ENCODE measurements at places on chromosomes 3 and 15.

GRCh38 chr15:20361091-20361490, 180.5 kb downstream of the GOLGA6L6 start:
- no peak for ATAC-seq

DNA sequence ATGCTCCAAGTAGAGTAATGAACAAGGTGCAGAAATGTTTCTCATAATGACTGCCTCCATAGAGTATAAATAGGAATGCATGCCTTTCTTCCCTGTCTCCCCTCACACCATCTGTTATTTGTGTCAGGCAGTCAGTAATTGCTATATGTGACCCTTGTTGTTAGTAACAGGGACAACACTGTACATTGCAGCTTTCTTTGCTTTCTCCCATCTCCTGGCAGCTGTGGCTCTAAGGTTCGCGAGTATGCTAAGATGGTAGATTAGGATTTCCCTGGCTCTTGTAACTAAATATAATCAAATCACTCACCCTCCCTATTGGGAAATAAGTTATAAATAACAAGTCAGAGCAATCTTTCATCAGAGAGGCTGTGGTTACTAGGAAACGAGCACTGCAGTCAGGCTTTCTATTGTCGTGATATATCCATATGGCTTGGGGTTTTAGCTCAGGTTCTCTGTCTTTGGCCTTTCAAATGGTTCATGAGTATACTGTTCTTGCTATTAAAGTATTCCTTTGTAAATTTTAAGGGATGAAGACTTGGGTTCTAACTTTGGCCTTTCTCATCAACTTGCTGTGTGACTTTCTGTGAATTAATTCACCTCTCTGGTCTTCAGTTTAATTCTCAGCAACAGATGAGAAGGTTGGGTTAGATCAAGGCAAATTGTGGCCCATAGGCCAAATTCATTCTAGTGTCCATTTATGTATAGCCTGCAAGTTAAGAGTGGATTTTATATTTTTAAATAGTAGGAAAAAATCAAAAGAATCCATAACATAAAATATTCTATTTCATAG, 8.1 kb upstream of the MINDY4B start:
- no peak for ATAC-seq

GRCh38 chr3:55107187-55107586, 179.3 kb upstream of the LRTM1 start:
- no peak for ATAC-seq

DNA sequence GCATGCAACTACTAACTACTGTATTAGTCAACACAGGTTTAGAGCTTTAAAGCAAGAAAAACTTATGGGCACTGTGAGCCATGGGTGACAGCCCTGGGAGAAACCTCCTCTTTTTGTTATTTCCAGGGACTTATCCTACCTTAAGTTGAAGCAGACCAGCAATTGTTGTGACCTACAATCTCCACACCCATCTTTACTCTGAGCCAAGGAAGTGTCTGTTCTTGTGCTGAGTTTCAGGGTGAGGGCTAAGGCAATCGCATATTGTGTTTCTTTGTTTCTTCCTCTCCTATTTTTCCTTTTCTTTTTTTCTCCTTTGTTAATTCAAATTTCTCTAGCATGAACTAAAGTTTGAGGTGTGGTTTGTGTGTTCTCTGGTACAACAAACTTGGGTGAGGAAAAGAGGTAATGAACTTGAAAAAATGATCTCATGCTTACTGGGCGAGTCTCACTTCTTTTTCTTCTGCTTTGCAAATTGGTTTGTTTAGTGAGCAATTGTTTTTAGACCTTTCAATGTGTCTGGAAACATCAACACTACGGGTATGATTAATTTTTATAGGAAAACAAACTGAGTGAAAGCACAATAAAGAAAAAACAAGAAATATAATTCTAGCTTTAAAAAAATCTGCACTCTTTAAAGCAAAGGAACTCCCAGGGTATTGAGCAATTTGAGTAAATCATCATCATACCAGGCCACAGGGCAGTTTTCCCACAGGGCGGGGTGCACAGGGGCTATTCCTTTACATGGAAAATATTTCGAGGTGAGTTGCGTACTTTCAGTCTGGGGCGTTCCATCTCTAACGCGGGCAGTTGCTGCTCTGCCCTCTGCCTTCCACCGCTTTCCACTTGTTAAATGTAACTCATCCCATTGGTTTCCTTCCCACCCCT, 2.7 kb downstream of the UPK1B start:
- peak; percentile 86 for ATAC-seq

DNA sequence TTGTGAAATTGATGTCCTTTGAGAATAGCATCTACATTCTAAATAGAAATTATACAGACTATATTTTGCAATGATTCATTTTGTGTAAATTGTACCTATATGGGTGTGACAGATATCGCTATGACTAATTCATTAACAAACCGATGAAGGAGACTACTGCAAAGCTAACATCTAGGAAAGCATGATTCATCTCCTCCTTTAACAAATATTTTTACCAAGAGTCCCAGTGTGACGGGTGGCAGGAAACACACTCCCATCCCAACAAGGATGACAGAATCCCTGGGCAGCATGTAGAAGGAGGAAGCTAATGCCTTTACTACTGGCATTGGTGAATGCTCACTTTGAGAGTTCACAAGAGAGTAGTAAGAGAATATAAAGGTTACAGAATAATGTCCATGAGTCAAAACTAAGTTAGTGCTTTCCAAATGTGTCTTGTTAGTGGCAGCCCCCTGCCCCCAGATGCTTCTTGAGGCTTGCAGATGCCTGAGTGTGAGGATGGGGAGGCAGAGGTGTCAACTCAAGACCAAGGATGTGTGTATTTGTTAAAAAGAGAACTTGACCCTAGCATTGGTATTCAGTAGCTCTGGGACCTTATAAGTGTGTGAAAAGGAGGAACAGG, 180.6 kb downstream of the FMN1 start:
- ATAC-seq, result peak; percentile 98

DNA sequence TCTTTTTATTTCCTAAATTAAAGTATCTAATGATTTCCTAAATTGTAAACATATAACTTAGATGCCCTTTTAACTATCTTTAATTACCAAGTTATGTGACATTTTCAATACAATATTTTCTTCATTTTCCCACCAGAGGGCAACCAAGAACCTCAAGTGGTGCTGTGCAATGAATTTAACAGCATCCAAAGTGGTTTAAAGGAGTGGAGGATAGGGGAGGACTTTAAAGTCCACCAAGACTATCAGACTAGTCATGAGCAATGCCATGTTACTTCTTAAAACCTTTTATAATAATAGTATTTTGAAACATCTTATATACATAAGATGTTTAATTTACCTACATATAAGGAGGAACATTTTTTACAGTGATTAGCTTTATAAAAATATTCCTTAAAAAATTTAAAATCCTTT, 74.4 kb downstream of the DLG1 start:
- ATAC-seq, result peak; percentile 54

DNA sequence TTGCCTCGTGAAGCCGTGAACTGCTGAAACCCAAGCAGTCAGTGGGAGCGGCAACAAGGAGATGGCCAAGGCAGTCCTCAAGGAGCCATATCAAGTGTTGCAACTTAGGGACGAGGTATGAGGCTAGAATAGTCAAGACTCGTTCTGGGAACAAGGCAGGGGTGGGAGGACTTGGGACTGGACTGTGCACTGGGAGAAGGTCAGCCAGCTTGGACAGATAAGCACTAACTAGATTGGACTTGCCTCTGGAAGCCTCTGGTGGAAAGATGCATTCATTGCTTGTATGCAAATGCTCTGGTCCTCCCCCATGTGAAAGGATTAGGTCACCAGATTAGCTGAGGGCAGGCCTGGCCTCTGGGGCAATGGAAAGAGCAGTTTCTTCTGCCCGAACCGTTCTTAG, 123.3 kb upstream of the CTNNB1 start:
- no peak for ATAC-seq

DNA sequence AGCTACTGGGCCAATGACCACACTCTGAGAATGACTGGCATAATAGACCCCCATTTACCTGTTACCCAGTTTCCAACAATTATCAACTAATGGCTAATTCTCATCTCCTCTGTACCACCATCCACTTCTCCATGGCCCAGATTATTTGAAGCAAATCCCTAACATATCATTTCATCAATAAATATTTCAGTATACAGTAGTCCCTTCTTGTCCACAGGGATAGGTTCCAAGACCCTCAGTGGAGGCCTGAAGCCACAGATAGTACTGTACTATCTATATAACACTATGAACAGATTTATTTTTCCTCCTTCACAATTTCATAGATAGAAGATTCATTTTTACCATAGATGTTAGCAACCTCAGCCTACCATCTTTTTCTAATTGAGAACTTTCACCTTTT, 68.3 kb downstream of the IFT80 start:
- ATAC-seq, result no peak

DNA sequence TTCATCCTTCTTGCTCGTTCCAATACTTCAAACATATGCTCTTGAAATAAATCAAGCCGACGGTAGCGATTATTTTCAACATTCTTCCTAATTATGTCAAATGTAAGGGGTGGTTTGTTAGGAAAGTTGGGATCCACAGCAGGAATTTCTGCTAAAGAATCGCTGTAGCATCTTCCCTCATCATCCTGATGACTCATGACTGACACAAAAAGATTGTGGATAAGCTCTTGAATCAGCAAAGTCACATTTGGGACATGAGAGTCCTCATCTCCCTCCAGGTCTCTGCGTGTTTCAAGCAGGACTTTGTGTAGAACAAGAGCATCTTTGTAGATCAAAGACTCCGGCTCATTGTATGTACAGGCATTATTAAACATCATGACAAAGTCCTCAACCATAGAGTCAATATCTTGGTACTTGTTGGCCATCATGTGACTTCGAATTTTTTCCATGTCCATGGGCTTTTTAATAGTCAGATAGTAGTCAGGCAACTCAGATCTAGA, 73.0 kb downstream of the UQCC5 start:
- ATAC-seq, result no peak

- ATAC-seq, result no peak
These were observed 38.6 kb downstream of the TRIM71 start for GRCh38 chr3:32856355-32856889.
